ENCODE measurements at places on chromosomes 2 and 18.

DNA sequence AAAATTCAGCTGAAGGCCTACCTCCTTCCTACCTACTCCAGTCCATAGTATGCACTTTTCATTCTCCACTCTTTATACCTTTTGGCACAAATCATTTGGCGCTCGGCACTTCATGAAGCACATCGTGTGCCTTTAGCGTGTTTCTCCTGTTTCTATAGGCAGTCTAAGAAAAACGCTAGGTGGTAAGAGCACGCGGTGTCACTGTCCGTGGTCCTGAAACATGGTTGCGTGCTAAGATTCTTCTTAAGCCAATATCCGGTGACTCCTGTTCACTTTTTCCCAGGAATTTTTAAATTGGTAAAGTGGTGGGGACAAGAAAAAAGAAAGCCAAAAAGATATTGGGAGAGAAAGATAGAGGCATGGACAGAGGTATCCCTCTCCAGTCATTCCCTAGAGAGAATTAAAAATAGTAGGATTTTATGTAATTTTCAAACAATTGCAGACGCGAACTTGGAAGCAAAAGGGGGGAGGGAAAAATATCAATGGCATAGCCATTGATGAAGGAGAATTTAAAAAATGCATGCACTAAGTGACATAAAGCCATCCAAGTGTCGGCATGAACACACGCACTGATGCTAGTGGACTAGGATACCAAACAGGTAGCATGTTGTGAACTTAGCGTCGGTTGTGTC is 1.4 kb upstream of the CTNNA2 start:
- DNase-seq: no peak

- DNase-seq: no peak
Measured at GRCh38 chr2:181947273-181947672, 38.4 kb upstream of the PPP1R1C start.

DNA sequence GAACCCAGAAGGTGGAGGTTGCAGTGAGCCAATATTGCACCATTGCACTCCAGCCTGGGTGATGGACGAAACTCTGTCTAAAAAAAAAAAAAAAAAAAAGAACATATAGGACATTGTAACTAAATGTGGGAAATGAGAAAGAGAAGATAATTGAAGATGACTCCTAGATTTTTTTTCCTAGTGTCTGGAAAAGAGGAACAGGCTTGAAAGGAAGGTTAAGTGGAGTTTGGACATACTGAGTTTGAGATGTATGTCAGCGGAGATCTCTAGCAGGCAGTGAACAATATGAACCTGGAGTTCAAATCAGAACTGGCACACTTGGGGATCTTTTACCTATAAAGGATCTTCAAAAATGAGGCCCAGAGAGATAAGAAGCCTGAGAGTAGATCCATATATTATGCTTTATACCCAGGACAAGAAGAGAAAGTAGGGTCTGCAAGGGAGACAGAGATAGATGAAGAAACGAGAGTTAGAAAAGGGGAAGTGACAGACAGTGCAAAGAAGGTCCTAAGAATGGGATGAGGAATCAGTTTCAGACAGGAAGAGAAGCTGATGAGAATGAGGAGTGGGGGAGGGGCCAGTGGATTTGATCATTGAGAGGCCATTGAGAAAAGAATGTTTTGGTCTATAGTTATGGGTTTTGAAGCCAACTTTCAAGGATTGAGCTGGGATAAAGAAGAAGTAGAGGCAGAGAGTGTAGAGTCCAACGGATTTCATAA is 46.9 kb upstream of the CD28 start:
- no peak for DNase-seq

DNA sequence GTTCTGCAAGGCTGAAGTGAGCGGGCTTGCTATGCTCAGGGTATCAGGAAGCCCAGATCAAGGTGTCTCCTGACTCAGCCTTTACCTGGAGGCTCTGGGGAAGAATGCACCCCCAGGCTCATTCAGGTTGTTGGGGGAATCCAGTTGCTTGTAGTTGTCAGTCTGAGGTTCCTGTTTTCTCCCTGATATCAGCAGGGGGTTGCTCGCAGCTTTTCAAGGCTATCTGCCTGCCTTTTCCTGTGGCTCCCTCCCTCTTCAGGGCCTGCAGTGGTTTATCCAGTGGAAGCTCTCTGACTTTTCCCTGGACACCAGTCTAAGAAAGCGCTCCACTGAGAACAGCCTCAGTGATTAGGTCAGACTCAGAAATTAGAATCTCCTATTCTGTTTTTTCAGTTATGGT is 116.6 kb downstream of the PTPRM start:
- DNase-seq: no peak

DNA sequence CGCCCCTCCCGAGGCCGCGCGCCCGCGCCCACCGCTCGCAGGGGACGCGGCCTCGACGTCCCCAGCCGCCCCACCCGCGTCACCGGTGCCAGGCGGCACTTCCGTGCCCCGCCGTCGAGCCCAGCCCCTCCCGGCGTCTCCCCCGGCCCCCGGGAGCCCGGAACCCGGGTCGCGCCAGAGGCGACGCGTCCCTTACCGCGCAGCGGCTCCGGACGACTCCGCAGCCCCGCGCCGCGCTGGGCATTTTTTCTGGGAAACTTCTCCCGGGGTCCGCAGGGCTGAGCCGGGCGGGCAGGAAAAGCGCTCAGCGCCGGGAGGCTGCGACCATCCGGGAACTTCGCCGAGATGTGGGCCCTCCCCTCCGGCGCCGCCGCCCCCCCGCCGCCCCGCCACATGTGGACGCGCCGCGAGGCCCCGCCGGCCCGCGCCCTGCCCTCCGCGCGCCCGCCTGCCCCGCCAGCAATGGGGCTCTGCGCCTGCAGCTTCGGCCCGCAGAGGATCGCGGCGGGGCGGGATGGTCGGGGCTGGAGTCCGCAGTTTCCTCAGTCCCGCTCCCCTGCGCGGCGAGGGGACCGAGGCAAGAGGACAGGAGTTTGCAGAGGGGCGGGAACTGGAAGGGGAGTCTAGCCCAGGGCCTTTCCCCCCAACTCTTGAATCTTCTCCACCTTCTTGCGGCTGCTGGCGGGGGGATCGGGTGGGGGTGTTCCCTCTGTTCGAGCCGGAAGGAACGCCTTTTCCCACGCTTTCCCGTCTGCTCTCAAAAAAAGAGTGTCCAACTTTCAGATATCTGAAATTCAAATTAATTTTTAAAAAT is 81.5 kb downstream of the CHRNA1 start:
- DNase-seq: peak; percentile 59
